Activated B cell treated with CpG ODN at 0.5 μM for 24 hours (primary cell): ENCODE measurements at places on chromosomes 3 and 15.

DNA sequence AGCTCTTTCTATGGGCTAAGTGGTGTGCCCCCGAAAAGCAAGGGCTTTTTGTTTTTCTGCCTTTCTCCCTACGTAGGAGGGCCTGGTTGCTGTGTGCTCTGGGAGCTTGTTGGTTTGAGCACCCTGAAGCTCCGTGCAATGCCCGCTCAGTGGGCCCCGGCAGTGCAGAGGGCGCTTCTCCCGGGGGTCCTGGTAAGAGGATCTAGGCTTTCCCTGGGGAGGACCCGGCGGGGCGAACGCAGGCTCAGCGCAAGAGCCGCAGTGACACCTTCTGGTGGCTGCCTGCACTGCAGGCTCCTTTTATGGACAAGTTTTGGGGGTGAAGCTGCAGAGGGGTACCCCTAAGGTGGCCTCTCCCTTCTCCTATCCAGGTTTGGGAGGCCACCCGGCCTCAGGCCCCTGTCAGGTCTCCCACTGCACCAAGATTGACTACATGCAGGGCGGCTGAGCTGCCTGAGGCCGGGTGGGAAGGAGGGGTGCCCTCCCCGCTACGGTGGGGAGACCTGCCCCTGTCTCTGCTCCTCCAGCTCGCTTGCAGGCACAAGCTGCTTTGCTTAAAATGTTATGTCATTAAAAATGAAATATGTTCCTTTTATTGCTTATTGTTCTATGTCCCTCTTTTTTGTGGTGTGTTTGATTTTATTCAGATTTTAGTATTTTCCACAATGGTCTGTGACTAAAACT, 387.9 kb downstream of the GABRG3 start:
- DNase-seq: no peak

GRCh38 chr3:169528289-169528688, 135.2 kb downstream of the MECOM start:
- DNase-seq: no peak

- DNase-seq: no peak
Observed at GRCh38 chr15:86077070-86077469, 2.6 kb upstream of the AGBL1 start.

DNA sequence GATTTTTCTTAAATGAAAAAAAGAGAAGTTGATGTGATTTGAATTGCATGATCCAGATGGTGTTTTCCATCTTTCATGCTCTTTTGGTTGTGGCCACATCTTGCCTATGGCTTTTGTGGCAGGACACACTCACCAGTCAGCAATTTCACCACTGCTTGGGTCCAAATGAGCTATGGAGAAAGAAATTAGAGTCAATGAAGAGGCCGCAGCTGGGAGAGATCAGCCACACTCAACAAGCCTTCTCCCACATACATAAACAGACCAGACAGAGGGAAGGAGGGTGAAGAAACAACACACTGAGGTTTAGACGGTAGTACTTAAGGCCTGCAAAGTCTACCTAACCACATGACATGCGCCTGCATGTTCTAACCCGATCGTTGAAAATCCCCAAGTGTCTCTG, 110.7 kb upstream of the CDIN1 start:
- no peak for DNase-seq

DNA sequence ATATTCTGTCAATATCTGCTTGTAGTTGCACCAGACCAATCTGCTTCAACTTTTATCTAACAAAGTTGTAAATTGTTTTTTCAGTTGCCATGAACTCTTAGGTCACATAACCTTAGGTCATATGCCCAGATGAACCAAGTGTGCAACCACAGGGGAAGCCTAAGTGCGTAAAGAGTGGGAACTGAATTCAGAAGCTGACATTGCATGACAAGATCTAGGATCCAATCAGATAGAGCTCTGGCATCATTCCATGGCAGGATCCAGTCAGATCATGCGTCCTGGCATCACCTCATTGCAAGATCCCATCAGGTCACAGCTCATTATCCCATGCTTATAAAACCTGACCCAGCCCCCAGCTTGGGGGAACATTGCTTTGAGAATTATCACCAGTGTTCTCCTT, 18.9 kb upstream of the IFT57 start:
- DNase-seq: no peak

DNA sequence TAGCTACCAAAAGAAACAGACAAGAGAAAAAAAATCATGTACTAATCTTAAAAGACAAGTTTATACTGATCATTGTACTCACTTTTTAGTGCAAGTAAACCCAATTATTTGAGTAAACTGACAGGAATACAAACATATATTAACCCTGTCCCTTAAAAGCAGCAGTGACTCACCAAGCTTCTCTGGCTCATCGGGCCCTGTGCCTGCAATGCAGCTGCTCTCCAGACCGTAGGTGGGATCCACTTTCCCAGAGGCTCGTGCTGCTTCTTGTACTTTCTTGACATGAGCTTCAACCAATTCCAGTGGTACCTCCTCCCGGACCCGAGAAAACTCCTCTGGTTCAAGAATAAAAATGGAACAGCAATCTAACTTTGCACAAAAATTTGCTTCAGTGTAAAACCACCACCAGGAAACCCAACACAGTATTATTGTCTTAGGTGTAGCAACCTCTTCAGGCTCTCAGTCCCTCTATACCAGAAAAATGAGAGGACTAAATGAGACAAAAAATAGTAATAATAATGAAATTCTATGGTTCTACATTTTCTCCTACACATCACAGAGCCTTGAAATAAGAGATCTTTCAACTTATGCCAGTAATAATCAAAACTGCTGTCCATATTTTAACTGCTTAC, 82.6 kb upstream of the CSPG5 start:
- DNase-seq: no peak

- DNase-seq: no peak
Observed at GRCh38 chr3:130905551-130905950, 11.7 kb downstream of the ATP2C1 start.

GRCh38 chr15:63712828-63713520, 115.8 kb downstream of the FBXL22 start:
- no peak for DNase-seq

GRCh38 chr15:89164712-89165211, 56.6 kb downstream of the RLBP1 start:
- DNase-seq: no peak

DNA sequence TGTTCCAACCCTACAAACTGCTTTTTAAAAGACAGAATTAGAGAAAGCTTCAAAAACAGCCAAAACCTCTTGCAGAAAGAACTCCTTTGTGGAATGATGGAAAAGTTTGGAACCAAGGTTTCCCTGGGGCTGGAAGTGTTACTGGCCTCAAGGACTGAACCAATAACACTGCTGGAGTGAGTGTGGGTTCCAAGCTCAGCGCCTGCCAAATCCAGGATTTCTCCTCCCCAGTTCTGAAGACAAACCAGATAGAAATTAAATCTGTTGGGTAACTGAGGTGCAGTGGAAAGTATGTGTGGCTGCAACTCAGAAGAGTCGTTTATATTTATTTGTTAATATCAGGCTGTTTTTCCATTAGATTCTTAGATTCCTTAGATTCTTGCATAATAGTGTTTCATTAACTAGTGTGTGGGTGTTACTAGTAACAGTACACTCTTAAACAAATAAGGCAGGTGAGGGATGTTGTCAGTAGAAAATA, 66.5 kb upstream of the FNDC3B start:
- DNase-seq: no peak

- no peak for DNase-seq
Observed at GRCh38 chr3:31724651-31725050, 191.9 kb downstream of the STT3B start.

GRCh38 chr3:193769437-193769836, 176.4 kb downstream of the OPA1 start:
- DNase-seq: no peak

- no peak for DNase-seq
Observed at GRCh38 chr3:165529451-165529850, 307.8 kb downstream of the BCHE start.

DNA sequence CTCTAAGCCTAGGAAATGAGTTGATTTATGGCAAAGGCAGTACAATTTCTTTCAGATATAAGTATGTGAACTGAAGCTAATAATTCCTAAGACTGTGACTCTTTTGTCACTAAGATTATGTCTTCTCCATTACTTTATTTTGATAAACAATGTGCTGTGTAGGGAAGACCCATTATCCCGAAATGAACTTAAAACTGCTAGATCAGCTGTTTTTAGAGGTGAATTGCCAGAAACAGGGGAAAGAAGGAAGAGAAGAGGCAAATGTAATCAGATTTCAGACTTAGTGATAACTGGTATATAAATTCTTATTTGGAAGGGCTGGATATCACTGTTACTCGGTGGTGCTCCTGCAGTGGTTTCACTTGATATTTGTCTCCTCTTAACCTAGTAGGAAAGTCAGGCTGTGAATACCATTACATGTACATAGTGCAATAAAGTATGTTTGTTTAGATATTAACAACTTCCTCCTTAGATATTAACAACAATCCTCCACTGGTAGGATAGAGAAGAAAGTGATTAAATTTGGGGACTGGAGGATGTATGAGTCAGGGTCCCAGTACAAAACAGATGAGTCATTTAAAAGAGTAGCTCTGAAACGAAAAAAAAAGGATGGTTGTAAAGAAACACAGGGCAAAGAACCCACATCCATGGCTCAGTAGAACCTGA, 338.5 kb upstream of the KCNH8 start:
- no peak for DNase-seq

DNA sequence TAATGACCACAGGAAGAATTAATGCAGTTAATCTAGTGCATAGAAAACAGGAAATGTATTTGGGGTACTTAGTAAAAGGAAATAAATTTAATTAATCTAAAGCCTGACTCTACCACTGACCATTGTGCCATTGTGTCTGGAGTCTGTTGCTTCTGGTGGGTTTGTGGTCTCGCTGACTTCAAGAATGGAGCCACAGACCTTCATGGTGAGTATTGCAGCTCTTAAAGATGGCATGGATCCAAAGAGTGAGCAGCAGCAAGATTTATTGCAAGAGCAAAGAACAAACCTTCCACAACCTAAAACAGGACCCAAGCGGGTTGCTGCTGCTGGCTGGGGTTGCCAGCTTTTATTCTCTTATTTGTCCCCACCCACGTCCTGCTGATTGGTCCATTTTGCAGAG, 711.5 kb upstream of the LMCD1 start:
- no peak for DNase-seq

DNA sequence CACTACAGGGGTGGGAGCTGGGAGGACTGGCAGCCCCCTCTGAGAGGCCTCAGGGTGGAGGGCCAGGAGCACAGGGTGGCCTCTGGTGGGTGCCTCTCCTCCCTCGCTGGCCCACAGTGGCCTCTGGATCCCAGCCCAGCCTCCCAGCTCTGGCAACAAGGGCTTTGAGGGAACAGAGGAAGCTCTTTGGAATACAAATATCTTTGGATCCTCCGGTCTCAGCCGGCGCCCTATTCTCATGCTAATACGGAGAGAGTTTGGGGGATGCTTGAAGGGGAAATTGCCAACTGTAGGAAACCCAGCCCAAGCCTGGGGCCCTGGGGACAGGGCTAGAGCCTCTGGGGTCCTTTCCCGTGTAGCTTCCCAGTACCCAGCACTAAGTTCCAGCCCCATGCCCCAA, 33.4 kb upstream of the INSYN1 start:
- no peak for DNase-seq

DNA sequence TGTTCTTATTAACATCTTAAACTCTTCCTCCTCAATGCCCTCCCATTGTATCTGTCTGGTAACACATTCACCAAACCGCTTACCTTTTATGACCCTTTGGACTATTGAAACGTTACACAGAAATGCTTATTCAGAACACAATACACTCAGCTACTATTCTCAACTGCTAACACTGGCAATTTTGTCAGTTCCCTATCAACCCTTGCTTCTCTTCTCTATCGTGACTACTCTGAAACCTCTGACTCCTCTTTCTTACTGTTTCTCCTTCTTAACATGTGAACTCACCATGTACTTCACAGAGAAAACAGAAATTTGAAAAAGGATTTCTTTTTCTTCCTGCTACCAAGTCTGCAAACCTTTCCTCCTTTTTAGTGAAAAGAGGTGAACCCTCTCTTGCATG, 232.9 kb upstream of the GPR149 start:
- DNase-seq: no peak

- DNase-seq: no peak
Observed at GRCh38 chr15:41429003-41429890, 12.4 kb downstream of the RTF1 start.

GRCh38 chr3:102237181-102237580, 197.6 kb upstream of the ZPLD1 start:
- DNase-seq: no peak
